Vagina (tissue), 2 donors: ENCODE measurements at places on chromosomes 2 and 18. TPM values are rescaled to one million over a fixed set of nuclear protein-coding genes. Genes with fewer than 3 reads are reported as not detected.

CHRNG gene
- not detected for total RNA-seq

GRCh38 chr18:22778996-22779395 lies 154.1 kb upstream of the RBBP8 start:
- no peaks in the 10 kb centered on the region for H3K27me3 ChIP-seq
- no peak for DNase-seq
- H3K36me3 ChIP-seq = no peaks in the 10 kb centered on the region
- H3K4me1 ChIP-seq = no peaks in the 10 kb centered on the region
- no peak overlapping the region for H3K27ac ChIP-seq

IL36G gene
- not detected for total RNA-seq

DNA sequence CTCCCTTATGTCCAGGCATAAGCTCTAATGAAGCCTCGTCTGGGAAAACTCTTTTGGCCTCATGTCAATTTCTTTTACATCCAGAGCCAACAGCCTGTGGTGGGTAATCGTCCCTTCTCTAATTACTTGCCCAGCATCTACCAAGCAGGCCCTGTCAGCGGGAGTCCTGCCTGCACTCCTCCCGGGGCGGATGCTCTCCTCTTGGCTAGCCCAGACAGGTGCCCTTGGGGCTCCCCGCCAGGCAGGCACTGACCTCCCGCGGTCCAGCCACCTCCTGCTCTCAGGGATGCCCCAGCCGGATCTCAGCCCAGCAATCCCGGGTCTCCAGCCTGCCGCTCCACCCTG lies 74.2 kb downstream of the NCAPH start:
- H3K36me3 ChIP-seq = no peaks in the 10 kb centered on the region
- H3K4me3 ChIP-seq = no peak overlapping the region
- no peak overlapping the region for H3K27ac ChIP-seq

- no peak overlapping the region for H3K27ac ChIP-seq
- no peaks in the 10 kb centered on the region for H3K4me1 ChIP-seq
- H3K4me3 ChIP-seq = no peak overlapping the region
These were observed 4.4 kb downstream of the NEB start for GRCh38 chr2:151729837-151730236.

POTEI gene
- total RNA-seq = not detected

DNA sequence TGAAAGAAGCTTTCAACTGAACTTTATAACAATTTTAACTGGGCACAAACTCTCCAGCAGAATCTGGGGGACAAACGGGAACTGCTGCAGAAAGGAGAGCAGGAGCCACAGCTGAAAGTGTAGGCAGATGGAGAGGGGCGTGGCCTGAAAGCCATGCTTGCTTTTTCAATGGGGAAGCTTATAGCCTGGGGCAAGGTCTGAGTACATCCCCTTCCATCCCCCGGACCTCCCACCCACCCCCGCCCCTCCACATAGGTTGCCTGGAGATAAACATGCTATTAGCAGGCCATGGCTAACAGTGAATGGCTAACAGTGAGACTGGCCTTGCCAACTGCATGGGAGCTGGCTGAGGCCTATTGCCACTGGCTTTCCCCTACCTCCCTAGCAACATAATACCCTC lies 317.9 kb upstream of the TANK start:
- H3K4me1 ChIP-seq = no peaks in the 10 kb centered on the region
- no peak overlapping the region for H3K27ac ChIP-seq
- no peak overlapping the region for H3K4me3 ChIP-seq
- no peaks in the 10 kb centered on the region for H3K27me3 ChIP-seq
- no peaks in the 10 kb centered on the region for H3K36me3 ChIP-seq

GRCh38 chr2:70905443-70906421 lies 30.0 kb upstream of the ATP6V1B1 start:
- H3K4me1 ChIP-seq = peaks cover 23% of the 10 kb centered on the region
- no peak overlapping the region for H3K4me3 ChIP-seq
- no peak overlapping the region for H3K27ac ChIP-seq
- no peaks in the 10 kb centered on the region for H3K36me3 ChIP-seq
- peak; percentile 71 for DNase-seq

SP5 gene
- 1.7 TPM for total RNA-seq

SERPINB11 gene
- 8.6 TPM for total RNA-seq

DNA sequence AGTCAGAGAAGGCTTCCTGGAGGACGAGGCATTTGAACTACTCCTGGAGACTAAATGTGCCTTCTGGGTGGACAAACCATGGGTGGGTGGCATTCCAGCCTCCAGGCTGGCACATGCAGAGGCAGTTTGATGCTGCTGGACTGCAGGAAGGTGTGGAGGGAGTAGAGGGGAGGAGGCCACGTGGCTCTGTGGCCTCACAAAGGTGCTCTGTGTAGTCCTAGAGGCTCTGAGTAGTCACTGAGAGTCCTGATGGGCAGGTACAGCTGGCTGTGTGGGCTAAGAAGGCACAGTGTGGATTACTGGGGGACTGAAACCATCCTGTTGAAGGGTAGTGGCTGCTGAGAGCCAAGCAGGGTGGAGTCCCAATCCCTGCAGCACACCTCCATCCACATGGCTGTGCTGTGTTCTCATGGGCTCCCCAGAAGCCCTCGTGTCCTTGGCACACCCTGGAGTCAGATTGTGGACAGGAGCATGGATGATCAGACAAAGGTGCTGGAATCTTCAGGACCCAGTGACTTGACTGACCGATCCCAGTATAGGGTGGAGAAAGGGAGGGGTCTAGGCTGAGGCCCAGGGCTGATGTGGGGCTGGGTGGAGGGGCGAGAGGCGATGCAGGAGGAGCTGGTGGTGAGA lies 87.4 kb upstream of the HS6ST1 start:
- H3K27ac ChIP-seq = no peak overlapping the region
- peak; percentile 82 for DNase-seq
- H3K36me3 ChIP-seq = no peaks in the 10 kb centered on the region
- no peak overlapping the region for H3K4me3 ChIP-seq

- no peak overlapping the region for H3K4me3 ChIP-seq
- H3K4me1 ChIP-seq = no peaks in the 10 kb centered on the region
- no peak overlapping the region for H3K27ac ChIP-seq
- no peaks in the 10 kb centered on the region for H3K36me3 ChIP-seq
These were observed 45.5 kb downstream of the FANCL start for GRCh38 chr2:58195662-58196061.

- H3K4me3 ChIP-seq = no peak overlapping the region
- no peaks in the 10 kb centered on the region for H3K4me1 ChIP-seq
- no peaks in the 10 kb centered on the region for H3K36me3 ChIP-seq
- no peak for DNase-seq
- H3K27me3 ChIP-seq = no peaks in the 10 kb centered on the region
These were observed 125.4 kb downstream of the RGPD3 start for GRCh38 chr2:106342831-106343251.

DNA sequence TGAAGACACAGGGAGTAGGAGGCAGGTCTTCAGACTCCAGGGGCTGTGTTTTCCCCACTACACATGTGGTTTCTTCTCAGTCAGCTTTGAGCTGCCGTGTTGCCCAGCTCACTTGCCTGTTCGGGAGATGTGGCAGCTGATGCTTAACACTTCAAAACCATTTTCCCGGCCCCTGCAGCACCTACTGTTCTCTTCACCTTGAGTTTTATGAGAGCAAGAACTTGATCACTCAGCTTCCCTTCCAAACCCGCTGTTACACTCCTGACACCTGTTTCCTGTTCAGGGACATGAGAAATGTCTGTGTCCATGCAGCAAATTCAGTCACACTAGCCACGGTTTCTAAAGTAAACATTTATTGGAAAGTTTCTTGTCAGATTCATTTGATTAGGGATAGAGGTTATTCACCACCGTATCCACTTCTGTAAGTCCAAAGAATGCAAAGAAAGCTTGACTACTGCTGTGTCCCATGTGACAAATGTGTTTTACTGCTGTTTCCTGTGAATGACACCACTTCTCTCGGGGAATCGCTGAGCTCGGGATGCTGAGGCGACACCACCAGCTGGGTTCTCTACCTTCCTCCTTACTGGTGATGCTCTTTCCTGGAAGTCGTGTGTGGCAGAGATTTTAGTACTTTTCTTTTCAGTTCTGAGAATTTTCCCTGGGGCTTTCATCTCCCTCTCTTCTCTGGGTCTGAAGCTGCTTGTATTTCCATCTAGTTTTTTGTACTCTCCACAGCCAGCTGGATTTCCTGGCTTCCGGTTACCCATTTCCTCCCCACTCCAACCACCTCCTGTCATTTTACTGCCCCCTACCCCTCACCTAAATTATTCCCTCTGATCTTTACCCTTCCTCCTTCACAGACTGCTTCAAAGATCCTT lies 91.7 kb downstream of the KLF7 start:
- no peaks in the 10 kb centered on the region for H3K27me3 ChIP-seq
- peaks cover 5% of the 10 kb centered on the region for H3K36me3 ChIP-seq
- H3K4me3 ChIP-seq = no peak overlapping the region

GFPT1 gene
- total RNA-seq = 17.9 TPM

ATP5MC3 gene
- 106 TPM for total RNA-seq

CREG2 gene
- 0.25 TPM for total RNA-seq
